Amniotic stem cell (primary cell): ENCODE measurements at places on chromosomes 2 and 18.

DNA sequence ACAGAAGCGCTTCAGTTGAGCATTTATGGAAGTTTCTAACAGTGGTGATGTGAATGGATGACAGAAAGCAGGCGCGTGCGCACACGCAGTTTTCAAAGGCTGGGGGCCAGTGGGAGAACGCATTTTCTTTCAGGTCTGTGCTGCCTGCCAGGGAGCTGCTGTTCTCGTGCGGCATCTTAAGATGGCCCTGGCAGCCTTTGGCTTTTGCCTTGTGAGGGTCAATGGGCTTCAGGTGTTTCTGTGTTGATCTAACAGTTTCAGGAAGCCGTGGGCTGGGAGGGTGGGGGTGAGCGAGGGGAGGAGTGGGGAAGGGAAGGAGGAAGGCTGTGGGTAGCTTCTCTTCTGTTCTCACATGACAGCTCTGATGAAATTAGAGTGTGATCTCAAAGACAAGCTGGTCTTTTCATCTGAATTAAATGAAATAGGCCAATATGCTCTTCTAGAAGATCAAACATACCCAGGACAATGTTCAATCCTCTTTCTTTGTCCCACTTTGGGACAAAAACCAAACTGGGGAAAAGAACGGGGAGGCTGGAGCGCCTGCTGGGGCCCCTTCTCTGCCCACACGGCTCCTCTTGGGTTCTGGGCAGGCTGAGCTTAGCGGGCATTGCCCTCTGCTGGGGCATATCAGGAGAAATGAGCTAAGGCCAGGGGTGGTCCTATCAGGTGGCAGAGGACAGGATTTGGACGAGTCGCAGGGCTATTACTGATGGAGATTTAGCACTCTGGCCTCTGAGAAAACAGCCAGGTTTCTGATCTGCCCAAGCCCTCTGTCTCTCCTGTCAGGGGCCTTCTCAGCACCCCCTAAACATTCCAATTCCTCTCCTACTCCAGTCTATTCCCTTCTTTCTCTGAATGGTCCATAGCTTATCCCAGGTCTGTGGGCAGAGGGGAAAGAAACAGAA, 126.2 kb upstream of the LGALSL start:
- DNase-seq, result no peak

- no peak for DNase-seq
Observed at GRCh38 chr2:30294133-30294532, 62.8 kb downstream of the LBH start.

GRCh38 chr2:192119536-192119935, 75.2 kb downstream of the TMEFF2 start:
- DNase-seq, result no peak

DNA sequence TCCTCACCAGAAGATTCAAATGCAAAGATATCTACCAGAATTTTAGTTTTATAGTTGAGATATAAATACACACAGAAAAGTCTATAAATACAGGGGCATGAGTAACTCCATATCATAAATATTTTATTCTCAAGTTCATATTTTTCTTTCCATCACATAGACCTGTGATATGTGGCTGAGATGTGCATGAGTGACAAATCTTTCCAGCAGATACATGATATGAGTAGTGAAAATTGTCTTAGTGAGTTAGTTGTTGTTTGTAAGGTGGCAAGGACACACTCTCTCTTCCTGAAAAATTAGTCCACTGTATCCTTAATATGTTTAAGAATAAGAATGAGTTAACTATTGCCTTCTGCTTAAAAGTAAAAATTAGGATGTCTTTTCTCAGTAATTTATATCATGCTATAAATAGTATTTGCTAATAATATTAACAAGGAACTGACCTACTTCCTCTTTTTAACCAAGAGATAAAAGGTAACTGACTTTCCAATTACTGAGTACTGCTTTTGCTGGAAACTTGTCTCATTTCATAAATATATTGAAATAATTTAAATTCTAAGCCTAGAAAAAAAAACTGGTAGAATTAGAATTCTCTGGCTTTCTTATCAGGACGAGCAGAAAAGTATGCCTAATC, 85.2 kb upstream of the SESTD1 start:
- DNase-seq, result no peak

GRCh38 chr2:142734231-142734630, 143.2 kb upstream of the KYNU start:
- no peak for DNase-seq

DNA sequence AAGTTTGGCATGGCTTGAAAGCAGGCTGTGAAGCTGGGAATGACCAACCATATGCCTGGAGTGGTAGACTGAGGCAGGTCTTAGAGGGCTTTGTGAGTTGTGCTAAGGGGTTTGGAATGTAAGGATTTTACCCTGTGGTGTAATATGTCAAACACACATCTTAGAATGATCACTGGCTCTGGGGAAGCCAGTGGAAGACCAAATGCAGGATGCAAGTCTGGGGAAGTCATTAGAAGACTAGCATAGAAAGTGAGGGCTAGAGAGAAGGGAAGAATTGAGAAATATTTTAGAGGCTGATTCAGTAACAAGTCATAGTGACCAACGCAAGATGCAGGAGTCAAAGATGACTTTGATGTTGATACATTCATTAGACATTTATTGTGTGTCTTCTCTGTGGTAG, 3.5 kb upstream of the FHOD3 start:
- DNase-seq, result no peak

- no peak for DNase-seq
Observed at GRCh38 chr2:105317937-105318336, 11.6 kb downstream of the TGFBRAP1 start.

DNA sequence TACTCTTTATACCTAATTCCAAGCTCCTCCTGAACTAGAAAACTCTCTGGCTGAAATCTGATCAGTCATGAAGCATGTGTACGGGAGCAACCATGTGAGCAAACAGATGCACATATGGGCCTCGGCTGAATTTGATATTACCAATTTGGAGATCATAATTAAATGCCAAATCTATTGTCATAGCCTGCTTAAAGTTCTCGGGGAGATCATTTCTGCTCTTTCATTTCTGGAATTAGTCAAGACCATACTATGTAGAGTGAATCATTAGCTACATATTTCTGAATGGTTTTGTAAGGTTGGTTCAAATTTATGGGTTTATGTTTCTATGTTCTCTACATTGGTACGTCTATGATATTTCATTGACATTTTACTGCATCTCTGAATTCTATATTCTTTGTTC, 205.5 kb downstream of the UBE2E3 start:
- no peak for DNase-seq

- DNase-seq, result no peak
Observed at GRCh38 chr2:88113069-88113468, 14.8 kb downstream of the FABP1 start.

DNA sequence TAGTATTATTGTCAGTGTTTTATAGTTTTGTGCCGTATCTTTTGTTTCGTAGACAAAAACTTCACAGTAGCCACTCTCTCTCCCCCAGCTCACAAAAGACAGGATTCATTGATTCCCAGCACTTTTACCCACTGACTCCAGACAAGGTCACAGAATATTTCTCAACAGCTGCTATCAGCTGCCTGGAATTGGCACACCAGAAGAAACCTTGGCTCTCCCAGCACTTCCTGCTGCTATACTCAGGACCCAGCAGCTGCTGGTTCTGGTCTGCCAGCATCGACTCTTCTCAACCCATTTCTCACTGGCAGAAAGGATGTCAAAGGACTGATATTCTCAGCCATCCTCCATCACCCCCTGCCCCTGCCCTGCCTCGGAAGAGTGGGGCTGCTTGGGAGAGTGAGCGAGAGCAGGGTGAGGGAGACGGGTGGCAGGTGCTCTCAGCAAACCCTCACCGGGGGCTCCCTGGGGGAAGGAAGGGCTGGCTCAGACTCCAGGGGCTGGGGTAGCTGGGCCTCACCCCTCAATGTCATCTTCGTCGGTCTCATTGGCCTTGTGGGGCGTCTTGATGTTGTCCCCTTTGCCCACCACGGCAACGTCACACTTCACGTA, 6.1 kb upstream of the OTOF start:
- no peak for DNase-seq

DNA sequence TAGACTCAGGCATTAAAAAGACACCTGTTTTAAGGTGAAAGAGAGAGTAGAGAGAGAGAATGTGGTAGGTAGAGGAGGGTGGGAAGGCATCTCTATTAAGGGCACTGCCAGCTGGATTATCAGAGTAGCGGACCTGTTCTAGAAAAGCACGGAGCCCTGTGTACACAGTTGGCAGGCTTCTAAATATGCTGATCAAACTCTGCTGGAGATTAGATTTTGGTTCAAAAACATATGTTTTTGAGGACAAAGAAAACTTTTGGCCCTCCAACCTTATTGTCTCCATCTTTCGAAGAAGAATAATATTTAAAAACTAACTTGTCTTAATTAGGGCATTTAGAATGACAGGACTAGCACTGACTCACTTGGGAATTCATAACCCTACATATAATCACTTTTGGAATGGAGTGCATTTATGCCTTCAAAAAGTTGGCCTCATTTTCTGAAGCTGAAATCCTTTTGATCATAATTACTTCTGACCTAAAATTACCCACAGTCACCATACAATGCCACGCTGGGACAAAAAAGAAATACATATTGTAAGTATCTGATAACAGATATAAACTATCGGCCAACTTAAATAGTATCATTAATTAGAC, 254.6 kb downstream of the MEIS1 start:
- no peak for DNase-seq

DNA sequence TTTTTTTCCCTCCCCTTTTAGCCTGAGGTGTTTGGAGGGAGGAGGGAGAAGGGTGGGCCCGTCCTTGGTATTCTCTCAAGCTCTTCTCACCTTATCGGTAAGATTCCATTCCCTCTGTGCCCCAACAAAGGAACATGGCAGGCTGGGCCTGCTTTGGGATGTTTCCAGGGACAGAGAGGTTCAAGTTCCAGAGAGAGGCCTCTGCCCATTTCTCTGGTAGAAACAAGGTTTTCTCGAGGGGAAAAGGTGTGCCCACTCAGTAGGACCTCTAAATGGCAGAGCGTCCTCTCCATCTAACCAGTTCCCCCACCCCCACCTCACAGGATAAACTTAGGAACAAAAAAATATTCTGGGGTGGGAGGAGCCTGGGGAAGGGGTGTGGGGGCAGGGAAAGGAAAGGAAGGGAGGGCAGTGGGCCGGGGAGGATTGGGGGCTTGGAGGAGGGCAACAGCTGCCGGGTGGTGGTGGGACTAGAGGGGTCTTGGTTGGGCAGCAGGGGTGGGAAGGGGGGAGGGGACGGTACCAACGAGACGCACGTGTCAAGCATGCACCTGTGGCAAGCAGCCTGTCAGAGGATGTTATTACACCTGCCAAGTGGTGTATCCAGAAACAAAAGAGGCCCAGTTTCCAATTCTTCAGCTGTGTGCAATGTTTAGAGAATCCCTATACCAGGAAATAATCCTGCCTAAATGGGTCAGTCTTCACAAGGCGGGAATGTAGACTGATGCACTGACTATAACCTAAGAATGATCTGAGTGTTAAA, 2.1 kb downstream of the PCBP1 start:
- DNase-seq, result no peak

DNA sequence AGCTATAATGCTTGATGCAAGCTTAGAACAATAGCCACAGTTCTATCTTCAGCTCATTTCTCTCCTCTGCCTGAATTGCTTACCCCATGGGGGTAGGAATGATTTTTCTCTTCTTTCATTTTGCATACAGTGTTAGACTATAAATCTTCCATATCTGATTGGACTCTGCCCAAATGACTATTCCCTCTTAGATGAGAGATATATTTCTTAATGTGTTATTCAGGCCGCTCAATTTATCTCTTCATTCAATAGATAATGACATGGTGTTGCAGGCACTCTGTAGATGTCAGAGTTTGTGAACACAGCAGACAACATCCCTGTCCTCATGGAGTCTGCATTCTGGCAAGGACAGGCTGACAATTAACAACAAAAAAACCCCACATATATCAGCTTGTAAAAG, 443.7 kb upstream of the CELF4 start:
- no peak for DNase-seq

GRCh38 chr2:152635635-152636298, 81.5 kb downstream of the PRPF40A start:
- DNase-seq, result peak; percentile 28
